ENCODE measurements at places on chromosomes 1 and 21.
A peak's percentile ranks its signal among the peaks of the same experiment; 100 is the strongest.

- no peak for DNase-seq
Measured at GRCh38 chr1:35834218-35834617, 26.4 kb downstream of the AGO4 start.

GRCh38 chr1:10709646-10710045 lies 86.8 kb downstream of the CASZ1 start:
- DNase-seq = no peak

DNA sequence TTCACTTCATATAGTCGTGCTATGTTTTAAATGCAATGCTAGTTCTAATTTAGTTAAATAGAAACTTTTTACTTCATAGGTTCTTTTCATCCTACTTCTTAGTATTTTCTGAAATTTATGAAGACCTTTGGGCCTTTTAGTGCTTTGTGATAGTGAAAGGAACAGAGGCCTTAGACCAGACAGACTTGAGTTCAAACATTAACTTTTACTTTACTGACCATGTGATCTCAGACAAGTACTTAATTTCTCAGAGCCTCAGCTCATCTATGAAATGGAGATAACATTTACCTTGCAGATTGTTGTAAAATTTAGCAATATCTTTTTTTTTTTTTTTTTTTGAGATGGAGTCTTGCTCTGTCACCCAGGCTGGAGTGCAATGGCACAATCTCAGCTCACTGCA lies 57.5 kb downstream of the AK5 start:
- DNase-seq = peak; percentile 9

- DNase-seq = no peak
Measured at GRCh38 chr21:42261829-42262200, 42.9 kb downstream of the ABCG1 start.

DNA sequence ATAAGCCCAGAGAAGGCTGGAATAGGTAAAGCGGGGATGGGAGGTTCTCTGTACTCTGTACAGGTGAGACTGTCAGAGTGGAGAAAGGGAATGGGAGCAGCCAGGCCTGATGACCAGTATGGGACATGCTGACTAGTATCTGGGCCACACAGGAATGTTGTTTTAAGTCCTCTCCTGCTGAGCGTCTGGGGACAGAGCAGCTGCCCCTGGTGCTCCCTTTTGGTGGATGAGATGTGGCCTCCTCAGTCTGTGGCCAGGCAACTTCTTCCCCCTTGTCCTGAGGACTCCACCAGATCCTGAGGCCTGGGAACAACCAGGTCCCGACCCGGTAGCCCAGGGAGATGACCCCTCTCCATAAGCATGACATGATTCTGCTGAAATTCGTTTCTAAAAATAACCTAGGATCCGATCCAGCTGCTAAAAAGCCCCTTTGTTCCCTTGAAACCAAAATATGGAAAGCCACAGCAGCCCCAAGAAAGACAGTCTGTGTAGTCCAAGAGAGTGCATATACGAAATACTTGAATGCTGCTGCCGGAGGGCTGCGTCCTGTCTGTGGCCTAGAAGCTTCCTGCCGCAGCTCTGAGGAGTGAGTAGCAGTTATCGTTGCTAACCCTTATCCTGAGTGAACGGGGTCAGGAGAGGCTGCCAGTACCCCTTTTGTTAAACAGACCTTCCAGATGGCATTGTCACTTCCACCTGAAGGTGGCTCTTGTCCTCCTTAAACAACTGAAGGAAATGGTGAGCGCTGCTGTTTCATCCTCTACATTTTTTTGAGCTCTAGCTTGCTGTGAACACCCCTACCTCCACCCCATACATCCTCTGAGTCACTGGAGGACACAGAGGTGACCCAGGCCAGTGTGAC lies 47.1 kb downstream of the ATP2B4 start:
- DNase-seq = peak; percentile 91

DNA sequence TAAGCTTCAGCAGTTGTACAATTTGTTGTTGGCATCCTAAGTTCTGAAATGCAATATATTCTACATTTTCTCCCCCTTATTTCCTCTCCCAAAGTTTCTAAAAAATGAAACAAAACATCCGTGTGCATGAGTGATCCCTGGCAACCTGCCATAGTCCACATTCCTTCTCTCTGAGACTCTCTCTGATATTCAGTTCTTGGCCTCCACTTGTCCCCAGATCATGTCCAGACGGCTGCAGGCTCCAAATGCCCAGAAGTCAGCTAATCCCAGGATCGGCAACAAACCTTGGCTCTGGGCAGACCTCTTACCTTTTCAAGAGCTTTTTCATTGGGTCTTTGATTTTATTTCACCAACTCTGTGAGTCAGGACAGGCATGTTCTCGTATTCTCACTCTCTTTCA lies 187.8 kb downstream of the ETS2 start:
- DNase-seq = peak; percentile 92

DNA sequence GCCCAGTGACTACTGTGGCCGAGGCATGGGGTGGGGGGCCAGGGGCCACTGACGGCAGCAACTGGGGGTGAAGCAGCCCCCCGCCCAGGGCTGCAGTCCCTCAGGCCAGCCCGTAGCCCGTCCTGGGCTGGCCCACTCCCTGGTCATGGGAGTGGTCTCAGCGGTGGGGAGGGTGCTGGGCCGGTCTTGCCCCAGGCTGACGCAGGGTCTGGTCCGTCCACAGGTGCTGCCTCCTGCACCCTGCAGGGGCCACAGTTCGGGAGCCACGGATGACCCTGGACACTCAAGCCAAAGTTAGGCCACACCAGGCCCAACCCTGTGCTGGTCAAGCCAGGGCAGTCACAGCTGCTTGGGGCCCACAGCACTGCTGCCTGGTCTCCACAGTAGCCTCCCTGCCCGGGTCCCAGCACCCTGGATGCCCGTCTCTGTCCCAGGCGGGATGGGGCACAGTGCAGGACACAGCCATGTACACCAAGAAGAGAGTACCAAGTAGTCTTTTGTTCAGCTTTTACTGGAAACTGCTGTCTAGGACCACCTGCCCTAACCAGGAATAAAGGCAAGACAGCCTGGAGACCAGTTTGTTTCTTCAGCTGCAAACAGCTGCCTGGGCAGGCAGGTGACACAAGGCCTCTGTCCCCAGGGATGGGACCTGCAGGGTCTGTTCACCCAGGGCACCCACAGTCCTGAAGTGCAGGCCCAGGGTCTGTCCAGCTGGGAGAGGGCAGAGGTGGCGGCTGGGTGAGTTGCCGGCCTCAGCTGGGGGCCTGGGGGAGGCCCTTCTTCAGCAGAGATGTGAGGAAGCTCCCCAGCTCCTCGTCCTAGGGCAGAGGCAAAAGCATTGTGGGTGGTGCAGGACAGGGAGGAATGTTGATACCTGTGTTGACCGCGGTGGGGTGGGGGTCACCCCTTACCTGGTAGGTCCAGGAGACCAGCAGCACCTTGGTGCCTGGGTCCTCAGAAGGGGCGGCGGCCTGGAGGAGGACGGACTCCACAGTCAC lies 3.0 kb downstream of the PUSL1 start:
- DNase-seq = no peak

DNA sequence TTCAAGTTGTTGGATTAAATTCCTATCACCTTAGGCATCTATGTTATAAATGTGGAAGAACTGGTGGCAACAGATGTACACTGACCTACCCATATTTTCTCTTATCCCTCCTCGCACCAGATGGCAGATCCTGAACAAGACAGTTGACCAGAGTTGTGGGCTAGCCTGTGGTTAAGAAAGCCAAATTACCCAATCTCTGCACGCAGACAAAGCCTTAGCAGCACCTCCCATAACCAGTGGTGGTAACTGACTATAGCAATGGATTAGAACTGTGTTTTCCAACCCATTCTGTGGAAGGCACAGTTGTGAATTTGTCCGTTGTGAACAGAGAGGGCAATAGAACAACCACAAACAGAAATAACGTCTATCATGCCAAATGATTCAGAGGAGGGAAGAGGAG lies 20.6 kb downstream of the ABCB10 start:
- no peak for DNase-seq

DNA sequence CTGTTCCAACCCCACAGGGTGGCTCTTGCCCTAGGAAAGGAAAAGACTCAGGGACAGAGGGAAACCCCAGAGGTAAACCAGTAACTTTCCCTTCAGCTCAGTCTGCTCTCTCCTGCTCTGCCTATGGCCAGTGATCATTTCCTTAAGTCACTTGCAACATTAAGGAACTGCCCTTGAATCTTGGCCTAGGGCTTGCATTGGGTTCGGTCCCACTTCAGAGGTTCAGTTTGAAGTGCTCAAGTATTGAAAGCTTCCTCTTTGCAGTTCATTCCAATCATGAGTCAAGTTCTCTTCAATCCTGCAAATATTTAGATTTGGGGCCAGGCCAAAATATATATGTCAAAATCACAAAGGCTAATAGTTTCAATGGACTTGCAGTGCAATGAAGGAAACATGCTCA lies 97.7 kb upstream of the IRF2BP2 start:
- peak; percentile 15 for DNase-seq

- DNase-seq = no peak
Measured at GRCh38 chr1:177429234-177429633, 258.5 kb downstream of the BRINP2 start.

DNA sequence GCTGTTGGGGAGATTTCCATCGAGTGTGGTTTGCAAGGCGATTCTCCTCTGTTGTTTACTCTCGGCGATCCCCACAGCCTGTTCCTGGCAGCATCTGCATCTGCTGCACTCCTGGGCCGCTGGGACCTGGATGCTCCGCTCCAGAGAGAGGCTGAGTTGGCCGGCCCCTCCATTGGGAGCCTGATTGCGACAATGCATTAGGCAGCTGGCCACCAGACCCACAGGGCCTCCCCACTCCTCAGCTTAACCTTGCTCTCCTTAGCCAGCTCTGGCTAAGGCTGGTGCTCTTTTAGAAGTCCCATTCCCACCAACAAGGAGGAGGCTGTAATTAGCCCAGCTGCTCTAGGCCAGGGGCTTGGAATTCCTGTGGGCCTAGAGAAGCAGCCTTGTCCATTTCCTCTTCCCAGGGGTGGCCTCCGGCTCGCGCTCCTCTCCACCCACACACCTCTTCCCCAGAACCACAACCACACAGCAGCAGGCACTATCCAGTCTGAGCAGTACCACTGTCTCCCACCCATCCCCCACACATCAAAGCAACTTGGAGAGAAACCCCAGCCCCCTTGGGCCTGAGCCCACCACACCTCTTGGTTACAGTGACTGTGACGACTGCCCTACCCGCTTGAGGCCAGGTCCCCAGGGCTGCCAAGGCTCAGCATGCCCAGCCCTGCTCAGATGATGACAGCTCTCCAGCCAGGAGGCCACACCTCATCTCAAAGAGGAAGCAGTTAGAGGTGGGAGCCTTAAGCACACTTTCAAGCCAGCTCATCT lies 193.8 kb upstream of the EDN2 start:
- DNase-seq = no peak

DNA sequence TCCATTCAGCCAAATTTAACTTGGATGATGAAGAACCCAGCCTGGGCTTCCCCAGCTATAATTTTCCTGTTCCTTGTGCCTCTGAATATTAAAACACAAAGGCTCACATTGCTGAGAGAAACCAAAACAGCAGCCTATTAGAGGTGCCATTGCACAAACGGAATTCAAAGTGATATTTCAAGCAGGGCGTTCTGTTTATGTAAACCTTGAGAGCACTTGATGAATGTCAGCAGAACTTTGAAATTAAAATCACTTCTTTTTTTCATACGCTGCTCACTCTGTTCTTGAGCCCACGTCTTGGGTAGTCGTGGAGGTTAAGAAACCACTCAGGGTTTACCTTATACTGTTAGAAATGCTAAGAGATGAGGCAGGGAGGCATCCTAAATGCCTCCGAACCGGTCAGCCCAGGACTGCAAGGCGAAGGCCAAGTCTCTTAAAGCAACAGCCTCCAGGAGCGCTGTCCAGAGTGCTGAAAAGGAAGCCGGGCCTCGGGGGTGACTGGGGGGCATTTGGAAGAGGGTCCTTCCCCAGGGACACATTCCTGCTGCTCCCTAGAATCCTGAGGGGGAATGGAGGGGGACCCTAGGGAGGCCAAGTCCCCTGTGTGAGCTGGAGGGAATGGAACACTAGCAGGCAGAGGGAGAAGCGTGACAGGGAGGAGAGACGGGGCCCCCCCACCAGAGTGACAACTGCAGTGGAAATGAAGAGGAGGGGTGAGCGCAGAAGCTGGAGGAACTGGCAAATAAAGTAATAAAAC lies 154.8 kb upstream of the VAMP3 start:
- peak; percentile 56 for DNase-seq

DNA sequence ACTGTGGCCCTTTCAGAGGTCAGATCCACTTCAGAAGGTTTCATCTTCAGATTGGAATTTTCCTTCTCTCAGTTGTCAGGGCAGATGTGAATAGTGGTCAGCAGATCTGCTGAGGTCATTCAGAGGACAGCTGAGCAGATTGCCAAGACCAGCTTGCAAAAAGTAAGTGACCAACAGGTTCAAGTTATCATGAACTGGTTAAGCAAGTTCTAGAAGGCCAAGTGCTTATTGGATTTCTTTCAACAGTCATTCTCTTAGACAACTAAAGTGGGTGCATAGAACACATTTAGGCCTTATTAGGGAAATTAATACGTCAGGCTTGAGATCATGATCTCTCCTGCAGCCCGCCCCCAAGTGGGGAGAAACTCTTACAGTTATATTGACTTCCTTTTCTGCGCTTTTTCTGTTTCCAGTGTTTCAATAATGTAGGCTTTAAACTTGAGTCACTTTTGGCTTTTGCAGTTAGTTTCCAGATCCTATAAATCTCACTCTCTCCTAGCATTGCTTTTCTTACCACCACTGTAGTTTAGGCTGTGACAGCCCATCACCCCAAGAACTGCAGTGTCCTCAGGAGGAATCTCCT lies 96.4 kb downstream of the C1orf21 start:
- peak; percentile 58 for DNase-seq

DNA sequence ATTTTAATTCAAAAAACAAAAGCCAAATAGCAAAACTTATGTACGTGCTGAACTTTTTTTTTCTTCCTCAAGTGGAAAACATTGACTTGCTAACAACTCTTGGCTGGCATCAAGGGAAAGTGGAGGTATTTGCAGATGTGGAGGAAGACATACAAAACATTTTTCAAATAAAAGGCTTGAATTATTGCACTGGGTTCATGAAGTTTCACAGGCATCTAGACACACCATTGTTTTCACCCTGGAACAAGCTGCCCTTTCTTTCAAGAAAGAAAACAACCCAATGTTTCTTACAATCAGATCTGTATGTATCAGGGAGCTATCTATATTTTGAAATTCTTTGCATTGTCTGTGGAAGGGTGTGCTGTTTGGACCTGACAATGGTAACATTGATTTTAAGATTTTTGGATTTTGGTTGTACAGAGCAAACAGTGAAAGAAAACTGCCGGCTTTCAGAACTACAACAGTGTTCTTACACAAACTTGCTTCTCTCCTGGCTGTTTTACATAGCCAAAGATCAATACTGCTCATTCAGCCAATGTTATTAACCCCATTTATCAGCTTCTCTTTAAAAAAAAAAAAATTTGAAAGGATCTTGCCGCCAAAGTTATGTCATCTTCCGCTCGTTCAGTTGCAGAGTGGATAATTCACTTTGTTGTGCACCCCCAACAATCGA lies 187.7 kb upstream of the FOXD3 start:
- DNase-seq = no peak

DNA sequence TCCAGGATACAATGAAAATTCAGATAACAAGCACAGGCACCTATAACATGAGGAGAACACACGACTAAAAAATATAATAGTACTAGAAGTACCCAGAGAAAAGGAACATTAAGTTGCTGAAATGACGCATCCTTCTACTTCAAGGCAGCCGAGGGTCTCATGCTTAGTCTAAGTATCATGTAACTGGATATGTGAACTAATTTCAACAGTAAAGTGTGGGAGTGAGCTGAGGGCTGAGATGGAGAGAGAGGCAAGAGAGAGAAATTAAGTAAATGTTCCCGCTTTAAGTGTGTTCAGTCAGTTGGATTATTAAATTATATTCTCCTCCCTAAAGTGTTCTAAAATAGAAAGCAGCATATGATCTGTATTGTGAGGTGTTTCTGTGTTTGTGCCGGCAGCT lies 152.2 kb upstream of the KRTAP19-8 start:
- no peak for DNase-seq

Measured in kidney tubule cell (primary cell).